Bladder microvascular endothelial cell (primary cell): ENCODE measurements at places on chromosomes 2 and 18. TPM values are rescaled to one million over a fixed set of nuclear protein-coding genes. Genes with fewer than 3 reads are reported as not detected.

Gene SPDYA
- total RNA-seq, result 0.32 and 1.3 TPM in 2 replicates

Gene METTL21A
- total RNA-seq, result 8.3 and 19.5 TPM in 2 replicates

Gene KCNG2
- 0.63 TPM in 1 of 2 replicates, not detected in the other for total RNA-seq

Gene SAG
- total RNA-seq, result not detected in 2 replicates

Gene CCDC141
- under 0.01 and 0.57 TPM in 2 replicates for total RNA-seq

Gene ANKRD53
- total RNA-seq, result 0.32 and 0.38 TPM in 2 replicates

Gene ENOSF1
- 14.1 and 23.9 TPM in 2 replicates for total RNA-seq
